Erythroblast (primary cell): ENCODE measurements at places on chromosomes 5 and 9.
A peak's percentile ranks its signal among the peaks of the same experiment; 100 is the strongest.

- DNase-seq = no peak
Measured at GRCh38 chr9:135811801-135812200, 95.5 kb downstream of the CAMSAP1 start.

DNA sequence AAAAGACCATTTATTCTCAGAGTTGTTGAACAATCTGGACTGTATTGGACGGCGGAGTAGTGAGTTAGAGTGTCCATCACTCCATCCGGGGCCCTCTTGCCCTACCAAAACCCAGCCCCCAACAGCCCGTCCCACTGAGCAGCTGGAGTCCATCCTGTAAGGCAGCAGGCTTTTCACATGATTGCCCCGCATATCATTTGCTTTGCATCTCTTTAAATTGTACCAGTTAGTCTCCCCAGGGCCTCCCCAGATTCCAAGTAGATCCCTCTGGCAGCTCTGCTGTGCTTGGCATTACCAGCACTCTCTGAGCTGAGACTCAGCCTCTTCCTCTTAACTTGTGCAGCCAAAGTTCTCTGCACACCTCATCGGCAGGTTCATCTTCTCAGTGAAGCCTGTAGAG lies 48.6 kb upstream of the ADCY2 start:
- no peak for DNase-seq

DNA sequence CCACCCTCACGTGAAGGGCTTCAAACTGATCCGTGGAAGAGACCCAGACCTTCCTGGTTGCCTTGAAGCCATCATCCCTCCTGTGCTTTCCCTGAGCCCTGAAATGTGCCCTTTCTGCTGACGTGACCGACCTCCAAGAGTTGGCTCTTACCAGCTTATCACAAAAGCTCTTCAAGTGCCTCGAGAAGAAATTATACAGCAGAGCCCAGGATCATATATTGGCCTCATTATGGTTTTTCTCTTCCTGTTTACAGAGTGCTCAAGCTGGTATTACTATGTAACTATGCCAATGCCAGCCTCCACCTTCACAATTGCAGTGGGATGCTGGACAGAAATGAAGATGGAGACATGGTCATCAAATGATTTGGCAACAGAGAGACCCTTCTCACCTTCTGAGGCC lies 66.0 kb downstream of the AOPEP start:
- DNase-seq = no peak

- no peak for DNase-seq
Measured at GRCh38 chr5:180170106-180170809, 38.8 kb downstream of the RASGEF1C start.

- no peak for DNase-seq
Measured at GRCh38 chr5:10725636-10726035, 35.4 kb downstream of the DAP start.

DNA sequence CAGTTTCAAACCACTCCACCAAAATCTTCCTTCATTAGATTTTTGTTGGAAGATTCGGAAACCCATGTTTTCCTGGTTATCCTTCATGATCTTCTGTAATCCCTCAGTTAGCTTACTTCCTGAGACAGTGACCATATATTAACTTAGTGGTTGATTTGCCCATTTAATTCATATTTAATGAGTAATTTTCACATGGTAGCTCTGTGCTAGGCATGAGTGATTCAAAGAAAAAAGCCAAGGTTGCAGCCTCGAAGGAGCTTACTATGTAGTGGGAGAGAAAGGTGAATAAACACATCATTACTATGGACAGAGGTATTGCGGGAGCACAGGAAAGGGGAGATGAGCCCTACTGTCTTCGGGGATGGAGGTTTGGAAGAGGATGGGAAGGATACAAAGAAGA lies 158.5 kb downstream of the TLE1 start:
- no peak for DNase-seq

- no peak for DNase-seq
Measured at GRCh38 chr5:72065751-72066255, 41.5 kb upstream of the MAP1B start.

DNA sequence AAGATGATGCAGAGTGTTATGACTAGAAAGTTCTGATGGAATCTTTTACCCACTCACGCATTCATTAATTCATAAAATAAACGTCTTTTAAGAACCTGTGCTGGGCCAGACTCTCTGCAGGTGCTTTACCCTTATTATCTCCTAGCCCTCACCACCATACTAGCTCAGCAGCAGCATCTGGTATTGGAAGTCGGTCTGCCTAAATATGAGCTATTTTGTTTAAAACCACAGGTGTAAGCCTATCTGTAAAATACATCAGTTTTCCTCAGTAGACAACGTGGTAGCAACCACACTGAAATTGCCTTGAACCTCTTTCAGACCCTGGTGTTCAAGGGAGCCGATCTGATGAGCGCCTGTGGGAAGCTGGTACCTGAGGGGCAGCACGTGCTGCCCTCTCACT lies 69.4 kb downstream of the PPIC start:
- DNase-seq = no peak

DNA sequence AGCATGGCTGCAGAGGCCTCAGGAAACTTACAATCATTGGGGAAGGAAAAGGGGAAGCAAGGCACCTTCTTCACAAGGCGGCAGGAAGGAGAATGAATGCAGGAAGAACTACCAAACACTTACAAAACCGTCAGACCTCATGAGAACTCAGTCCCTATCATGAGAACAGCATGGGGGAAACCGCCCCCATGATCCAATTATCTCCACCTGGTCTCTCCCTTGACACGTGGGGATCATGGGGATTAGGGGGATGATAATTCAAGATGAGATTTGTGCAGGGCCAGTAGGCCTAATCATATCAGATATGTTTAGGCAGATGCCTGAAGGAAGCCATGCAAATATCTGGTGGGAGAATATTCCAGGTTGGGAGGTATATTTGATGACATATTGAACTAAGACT lies 1176.4 kb upstream of the CDH18 start:
- no peak for DNase-seq

DNA sequence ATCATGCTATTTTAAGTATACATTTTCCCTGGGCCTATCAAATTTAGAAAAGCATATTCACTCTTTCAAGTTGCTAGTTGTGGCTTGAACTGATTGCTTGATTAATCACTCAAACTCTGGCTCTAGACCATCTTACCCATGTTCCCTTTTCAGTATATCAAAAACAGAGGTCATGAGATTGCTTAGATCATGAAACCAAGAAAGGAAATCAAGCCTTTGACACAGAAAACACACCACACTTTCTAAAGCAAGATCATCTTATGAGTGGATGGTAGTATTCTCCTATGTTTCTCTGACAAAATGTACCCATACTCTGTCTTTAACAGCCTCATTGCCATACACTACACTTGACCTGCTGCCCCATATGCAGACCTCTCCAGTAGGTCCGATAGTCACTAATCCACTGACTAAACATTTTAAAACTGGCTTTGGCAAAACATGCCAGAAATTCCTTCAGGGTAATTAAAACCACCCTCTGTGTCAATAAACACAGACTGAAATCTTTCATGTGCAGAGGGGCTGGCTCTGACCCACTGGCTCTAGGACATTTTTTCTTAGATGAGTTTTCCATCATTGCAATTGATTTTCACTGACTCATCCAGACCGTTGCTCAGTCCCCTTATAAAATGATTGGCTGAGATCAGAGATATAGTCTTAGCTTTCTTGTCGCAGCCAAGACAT lies 18.2 kb downstream of the PPP2R2B start:
- no peak for DNase-seq

GRCh38 chr9:135641745-135642144 lies 2.4 kb upstream of the GLT6D1 start:
- DNase-seq = no peak

GRCh38 chr9:133619791-133620190 lies 10.6 kb upstream of the FAM163B start:
- no peak for DNase-seq

DNA sequence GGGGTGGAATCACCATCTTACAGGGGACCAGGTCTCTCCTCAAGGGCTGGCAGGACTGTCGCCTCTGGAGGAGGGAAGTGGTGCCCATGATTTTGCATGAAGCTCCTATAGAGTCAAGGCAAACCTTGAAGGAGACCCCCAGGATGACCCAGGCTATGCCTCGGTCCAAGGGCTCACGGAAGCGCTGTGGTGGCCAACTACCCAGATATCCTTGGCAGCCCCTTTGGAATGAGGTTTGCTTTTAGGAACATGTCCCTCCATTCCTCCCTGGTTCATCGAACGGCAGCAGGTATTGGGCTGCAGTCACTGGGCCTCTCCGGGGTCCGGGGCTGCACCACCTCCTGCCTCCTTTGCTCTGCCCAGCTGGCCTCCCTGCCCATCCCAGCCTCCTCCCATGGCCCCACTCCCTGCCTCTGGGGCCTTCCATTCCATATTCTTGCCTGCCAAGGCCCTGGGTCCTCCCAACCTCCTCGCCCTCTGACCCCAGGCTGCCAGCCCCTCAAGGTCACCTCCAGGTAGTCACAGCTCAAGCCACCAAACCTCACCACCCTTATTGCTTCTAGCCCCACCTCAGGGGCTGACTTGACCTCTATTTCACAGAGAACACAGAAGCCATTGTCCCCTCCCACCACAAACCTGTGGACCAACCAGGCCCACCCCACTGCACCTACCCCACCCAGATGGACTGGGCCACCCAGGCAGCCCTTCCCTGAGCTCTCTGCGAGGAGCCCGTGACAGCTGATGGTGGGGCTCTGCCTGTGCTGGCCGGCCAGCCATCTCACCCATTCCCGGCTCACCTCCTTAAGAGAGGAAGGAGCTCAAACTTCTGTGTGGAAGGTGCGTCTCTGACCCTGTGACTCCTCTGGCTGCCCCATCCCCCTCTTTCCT lies 3.6 kb upstream of the IL3 start:
- no peak for DNase-seq

DNA sequence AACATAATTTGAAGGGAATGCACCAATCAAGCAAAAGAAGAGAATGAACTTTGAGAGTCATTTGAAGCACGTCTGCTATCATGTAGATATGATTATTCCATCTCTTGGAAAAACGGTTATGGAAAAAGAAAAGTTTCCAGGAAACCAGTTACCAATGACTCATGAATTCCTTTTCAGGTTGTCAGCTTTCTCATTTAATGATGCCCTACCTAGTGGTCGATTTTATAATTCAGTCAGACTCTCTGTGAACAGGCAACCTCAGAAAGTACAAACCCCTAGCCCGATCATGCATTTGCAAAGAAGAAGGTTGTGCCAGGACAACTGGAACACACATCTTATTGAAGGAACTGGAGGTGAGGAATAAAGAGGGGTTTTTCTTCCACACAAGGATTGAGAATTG lies 355.1 kb upstream of the GRIA1 start:
- no peak for DNase-seq

- DNase-seq = no peak
Measured at GRCh38 chr9:110672873-110673510, 4.4 kb downstream of the MUSK start.

DNA sequence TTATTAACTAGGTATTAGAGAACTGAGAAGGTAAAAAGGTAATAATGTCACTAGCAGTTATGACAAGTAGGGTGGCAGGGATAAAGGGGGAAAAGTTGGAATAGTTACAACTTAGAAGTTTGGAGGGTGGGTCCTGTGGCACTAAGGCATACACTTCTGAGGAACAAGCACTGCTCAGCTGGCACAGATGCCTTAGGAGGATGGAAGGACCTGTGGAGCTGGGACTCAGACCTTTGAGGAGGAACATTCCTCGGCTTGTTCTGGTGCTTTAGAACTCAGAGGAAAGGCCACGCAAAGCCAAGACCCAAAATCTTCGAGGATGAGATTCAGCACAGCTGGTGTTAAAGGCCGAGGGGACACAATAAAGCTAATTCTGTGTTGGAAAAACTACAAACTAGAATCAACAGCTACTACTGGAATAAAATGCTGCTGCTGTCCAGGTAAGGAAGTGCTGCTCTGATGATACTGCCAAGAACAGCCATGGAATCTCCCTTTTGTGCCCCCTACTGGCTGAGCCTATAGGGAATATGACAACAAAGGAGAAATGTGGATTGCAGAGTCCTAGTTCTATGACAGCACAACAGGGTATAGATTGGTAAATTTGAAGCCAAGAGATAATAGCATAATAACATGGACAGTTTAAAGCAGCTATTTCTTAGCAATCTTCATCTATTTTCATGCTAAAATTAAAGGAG lies 126.7 kb downstream of the SLC25A46 start:
- peak; percentile 7 for DNase-seq

GRCh38 chr9:113462781-113463286 lies 693 bp upstream of the RGS3 start:
- DNase-seq = no peak

GRCh38 chr5:40616781-40617180 lies 62.9 kb upstream of the PTGER4 start:
- no peak for DNase-seq

- DNase-seq = no peak
Measured at GRCh38 chr5:161857358-161857757, 9.4 kb downstream of the GABRA1 start.

GRCh38 chr9:121757281-121757585 lies 105.8 kb downstream of the DAB2IP start:
- DNase-seq = no peak

GRCh38 chr5:8865266-8865665 lies 680.6 kb downstream of the SEMA5A start:
- DNase-seq = no peak

- no peak for DNase-seq
Measured at GRCh38 chr9:33229359-33230114, 10.4 kb upstream of the SPINK4 start.

- DNase-seq = no peak
Measured at GRCh38 chr9:134489621-134490408, 151.8 kb upstream of the COL5A1 start.

- DNase-seq = no peak
Measured at GRCh38 chr9:83754383-83754977, 46.7 kb upstream of the UBQLN1 start.

DNA sequence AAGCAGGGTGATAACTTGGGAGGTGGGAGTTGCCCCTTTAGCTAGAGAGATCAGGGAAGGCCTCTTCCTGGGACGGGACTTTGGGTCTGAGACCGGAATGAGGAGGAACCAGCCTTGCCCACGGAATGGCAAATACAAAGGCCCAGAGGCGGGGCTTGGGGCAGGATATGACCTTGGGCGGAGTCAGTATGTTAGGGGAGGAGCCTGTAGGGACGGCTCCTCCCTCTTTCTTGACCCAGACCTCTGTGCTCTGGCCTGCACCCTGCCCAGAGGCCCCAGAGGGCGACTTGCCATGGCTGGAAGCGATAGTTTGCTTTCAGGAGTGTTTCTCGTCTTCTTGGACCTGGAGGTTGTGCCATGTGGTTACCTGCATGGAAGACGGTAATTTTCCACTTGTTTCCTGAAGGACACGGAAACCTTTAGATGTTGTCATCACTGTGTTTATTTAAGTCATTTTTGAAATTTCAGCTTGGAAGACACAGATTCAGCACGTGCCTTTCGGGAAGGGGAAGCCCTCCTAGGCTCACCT lies 85.6 kb downstream of the DAB2IP start:
- peak; percentile 24 for DNase-seq

DNA sequence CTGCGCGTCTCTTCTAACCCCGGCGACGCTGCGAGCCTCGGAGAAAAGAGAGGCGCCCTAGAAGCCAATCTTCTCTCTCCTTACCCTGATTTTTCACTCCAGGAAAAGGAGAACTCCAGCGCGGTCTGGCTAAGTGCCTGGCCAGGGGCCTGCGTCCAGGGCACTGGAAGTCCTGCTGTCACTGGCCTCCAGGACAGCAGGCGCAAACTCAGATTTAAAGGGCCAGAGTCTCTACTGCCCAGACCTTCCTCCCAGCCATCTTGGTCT lies 553 bp upstream of the FOXB2 start:
- DNase-seq = no peak

- DNase-seq = peak; percentile 85
Measured at GRCh38 chr5:141960449-141961323, 2.7 kb upstream of the PCDH12 start.

GRCh38 chr9:130834371-130835336 lies at the start of gene ABL1:
ABL1 (plus strand) TSS chr9:130835254; CDS start chr9:130835447, 193 bp downstream.
- DNase-seq = peak; percentile 85
